ENCODE measurements at places on chromosomes 2 and 18.

DNA sequence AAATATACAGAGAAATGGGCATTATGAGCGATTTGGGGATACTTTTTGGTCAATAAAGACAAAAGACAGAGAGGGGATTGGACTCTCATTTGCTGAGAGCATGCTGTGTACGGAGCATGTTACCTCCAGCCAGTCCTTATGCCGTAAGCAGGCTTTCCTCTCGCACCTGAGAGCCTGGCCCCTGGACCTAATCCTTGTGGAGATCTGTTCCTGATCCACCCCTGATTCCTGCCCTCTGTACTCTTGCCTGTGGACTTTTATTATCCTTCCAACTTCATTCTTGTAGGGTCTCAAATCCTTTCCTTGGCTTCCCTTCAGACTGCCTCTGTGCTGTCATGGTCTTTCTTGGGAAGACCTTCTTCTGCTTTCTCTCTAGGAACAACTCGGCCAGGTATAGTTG is 803.1 kb upstream of the RAB6C start:
- no peak for DNase-seq

DNA sequence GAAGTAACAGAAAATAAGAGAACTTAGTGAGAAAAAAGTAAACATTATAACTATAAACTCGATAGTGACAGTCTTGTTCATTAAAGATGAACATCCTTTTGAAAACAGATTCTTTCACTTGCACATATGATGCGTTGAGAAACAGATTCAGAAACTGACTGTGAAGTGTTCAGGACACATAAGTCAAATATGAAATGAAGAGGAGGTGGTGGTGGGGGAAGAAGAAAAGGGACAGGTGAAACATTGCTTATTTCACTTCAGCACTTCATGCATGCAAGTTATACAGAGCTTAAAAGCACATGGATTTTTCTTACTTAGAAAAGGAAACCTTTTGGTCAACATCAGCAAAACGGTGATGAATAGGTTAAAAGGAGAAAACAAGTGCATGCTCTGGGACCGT is 42.5 kb downstream of the STAT4 start:
- no peak for DNase-seq

GRCh38 chr18:67117804-67118203 is 398.7 kb downstream of the DSEL start:
- DNase-seq, result no peak

- no peak for DNase-seq
These were observed 194.8 kb downstream of the ZEB2 start for GRCh38 chr2:144325086-144325485.

- DNase-seq, result no peak
These were observed 173.7 kb downstream of the NR4A2 start for GRCh38 chr2:156158808-156159207.

DNA sequence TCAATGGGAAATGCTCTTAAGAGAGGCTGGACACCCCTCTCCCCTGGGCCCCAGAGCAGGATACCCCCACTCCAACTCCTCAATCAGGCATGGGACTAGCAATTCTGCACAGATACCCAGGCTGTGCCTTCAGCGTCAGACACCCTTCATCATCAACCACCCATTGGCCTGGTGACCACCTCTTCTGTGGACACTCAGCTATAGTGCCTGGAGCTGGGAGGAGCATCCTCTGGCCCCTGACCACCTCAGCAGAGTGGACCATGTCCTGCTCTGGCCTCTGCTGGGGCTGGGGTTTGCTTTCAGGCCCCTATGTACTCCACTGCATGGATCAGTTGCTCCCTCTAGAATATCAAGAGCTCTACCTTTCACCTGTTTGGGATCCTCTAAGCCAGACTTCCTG is 35.1 kb downstream of the TGFA start:
- no peak for DNase-seq

- no peak for DNase-seq
These were observed 86.4 kb upstream of the MAP4K3 start for GRCh38 chr2:39523308-39524044.

- DNase-seq, result no peak
These were observed 31.2 kb upstream of the GALM start for GRCh38 chr2:38634684-38635083.

GRCh38 chr18:54700580-54700979 is 109.5 kb downstream of the DYNAP start:
- no peak for DNase-seq

- DNase-seq, result no peak
These were observed 272.7 kb upstream of the DOK6 start for GRCh38 chr18:69127873-69128500.

DNA sequence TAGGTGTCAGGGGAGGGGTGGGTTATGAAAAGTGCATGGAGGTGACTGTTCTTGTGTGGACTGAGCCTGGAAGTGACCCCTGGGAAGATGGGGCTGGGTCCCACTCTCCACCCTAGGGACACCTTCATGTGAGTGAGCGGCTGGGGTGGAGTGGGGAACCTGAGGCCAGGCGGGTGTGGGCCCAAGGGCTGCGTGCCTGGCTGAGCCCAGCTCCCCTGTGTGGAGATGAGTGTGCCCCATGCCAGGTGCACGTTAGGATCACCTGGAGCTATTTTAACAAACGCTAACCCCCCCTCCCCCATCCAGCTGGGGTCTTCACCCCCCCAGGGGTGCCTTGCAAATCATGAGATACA is 26.5 kb downstream of the ZAP70 start:
- DNase-seq, result no peak

GRCh38 chr2:174967691-174968260 is 37.4 kb downstream of the CHN1 start:
- DNase-seq, result no peak

- DNase-seq, result no peak
These were observed 447.3 kb downstream of the XIRP2 start for GRCh38 chr2:167335541-167335992.

- DNase-seq, result no peak
These were observed 7.6 kb downstream of the POU3F3 start for GRCh38 chr2:104861351-104862057.

- no peak for DNase-seq
These were observed 106.3 kb downstream of the GYPC start for GRCh38 chr2:126761981-126762878.

DNA sequence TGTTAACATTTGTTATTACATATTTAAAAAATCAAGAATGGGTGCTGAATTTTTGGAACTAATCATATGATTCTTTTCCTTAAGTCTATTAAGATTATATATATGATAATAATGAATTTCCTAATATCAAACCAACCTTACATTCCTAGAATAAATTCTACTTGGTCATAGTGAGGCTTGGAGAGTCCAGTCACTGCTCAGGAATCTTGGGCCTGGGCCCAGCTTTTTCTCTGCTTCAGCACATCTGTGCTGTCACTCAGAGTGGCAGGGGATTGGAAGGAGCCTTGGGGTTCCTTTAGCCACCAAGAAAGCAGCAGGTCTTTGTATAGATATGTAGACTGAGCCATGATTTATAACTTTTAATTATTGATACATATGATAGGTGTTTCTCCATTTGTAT is 19.9 kb upstream of the ZAP70 start:
- no peak for DNase-seq

DNA sequence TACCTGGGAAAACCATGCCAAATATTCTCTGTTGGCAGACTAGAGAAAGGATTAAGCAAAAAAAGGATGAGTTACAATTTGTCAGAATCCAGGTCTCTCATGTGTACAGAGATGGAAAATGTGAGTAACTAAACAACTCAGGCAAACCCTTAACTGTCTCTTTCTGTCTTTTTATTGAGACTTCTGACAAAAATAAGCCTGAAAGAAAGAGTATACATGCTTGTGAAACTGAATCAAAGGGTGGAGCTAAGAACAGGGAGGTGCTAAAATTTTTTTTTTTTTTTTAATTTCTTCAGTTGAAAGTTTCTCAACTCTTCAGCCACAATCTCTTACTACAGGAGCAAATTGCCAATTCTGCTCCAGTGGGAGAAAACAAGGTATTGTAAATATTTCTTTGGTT is at the start of gene SERPINB10:
SERPINB10 (plus strand) TSS at position 295 of the 400 bp plus-strand sequence. CDS start 7,553 bp downstream, outside the sequence.
- DNase-seq, result no peak

GRCh38 chr2:70144443-70145143 is 46.2 kb downstream of the C2orf42 start:
- no peak for DNase-seq

DNA sequence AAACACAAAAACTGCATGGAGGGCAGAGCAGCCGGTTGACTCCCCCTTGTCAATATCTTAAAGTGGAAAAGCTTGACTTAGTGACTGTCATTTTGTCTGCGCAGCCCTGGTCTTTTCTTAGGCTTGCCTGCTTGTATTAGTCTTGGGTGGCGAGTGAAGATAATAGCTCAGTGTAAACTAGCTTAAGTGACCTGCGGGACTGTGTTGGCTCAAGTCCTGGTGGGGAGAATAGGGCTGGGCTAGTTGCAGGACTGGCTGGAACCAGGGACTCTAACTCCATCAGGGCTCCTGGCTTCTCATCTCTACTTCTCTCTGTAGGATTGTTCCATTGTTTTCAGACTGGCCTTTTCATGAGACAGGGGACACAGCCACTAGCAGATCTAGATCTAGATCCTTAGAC is 8.1 kb upstream of the ATG16L1 start:
- no peak for DNase-seq

- DNase-seq, result no peak
These were observed 10.1 kb downstream of the PAX3 start for GRCh38 chr2:222288590-222289277.

- DNase-seq, result no peak
These were observed 815.8 kb upstream of the FAM98A start for GRCh38 chr2:34414856-34415255.

GRCh38 chr18:31015715-31016434 is 26.7 kb downstream of the DSC3 start:
- no peak for DNase-seq

- DNase-seq, result no peak
These were observed 206.8 kb upstream of the FBXO11 start for GRCh38 chr2:48112911-48113680.

- no peak for DNase-seq
These were observed 58.2 kb downstream of the KIAA1328 start for GRCh38 chr18:36887114-36887513.

DNA sequence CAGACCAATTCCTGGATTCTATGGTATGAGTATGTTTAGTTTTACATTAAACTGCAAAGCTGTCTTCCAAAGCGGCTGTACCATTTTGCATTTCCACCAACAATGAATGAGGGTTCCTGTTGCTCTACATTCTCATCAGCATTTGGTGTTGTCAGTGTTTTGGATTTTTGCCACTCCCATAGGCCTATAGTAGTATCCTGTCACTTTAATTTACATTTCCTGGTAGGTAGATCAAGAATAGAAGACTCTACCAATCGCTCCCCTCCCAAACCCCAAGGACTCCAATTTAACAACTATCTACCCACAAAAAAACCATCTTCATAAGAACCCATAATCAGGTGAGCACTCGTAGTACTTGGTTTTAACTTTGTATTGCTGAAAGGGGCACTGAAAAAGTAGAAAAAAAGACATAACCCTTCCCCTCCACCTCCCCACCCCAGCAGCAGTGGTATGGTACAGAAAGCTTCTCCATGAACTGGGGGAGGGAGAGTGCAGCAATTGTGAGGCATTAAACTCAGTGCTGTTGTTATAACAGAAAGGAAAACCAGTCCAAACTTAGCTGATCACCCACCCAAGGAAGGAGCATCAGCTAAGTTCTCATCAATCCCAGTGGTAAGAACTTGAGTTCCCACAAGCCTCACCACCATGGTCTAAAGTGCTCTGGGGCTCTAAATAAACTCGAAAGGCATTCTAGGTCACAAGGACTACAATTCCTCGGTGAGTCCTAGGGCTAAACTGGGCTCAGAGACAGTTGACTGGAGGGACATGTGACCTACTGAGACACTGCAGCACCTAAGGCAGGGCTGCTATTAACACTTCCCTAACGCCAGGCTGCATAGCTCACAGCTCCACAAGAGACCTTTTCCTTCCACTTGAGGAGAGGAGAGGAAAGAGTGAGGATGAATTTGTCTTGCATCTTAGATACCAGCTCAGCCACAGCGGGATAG is 35.5 kb upstream of the CYTIP start:
- DNase-seq, result no peak

GRCh38 chr2:236828820-236829219 is 256.9 kb upstream of the COPS8 start:
- DNase-seq, result no peak

All from breast epithelium (tissue), 4 donors.